ENCODE measurements at places on chromosomes 5 and 9.

DNA sequence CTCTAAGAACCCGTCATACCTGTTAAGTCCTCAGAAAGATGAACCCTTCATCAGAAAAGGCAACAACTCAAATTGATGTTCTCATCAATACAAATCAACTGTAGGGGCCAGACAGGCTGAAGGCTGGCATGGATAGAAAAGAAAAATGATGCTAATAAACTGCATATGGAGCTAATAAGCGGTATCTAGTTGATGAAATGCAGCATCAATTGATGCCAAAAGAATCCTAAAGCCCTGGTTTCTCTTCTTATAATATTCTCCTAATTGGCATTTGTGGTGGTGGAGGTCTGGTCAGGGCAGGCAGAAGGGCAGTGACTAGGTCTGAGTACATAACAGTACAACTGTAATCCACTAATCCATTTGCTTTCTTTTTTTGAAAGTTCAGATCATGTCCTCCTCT lies 322.5 kb downstream of the SPOCK1 start:
- DNase-seq: no peak

GRCh38 chr9:124000161-124000783 lies 11.3 kb upstream of the LHX2 start:
- DNase-seq: no peak

DNA sequence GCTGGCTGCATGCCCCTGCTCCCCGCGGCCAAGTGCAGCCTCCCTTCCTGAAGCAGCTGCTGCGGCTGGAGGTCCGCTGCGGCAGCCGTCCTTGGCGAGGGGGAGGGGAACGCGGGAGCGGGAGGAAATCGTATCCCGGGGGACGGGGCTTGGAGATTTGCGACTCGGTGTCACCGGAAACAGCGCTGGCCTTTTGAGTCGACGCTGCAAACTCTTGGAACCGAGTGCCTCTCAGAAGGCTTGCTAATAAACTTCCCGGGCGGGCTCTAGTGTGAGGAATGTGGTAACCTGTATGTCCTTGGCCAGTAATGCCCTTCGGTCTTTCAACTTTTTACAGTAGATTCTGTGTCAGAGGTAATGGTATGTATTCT lies 82.7 kb downstream of the PTPDC1 start:
- no peak for DNase-seq

- no peak for DNase-seq
Measured at GRCh38 chr9:26261503-26262330, 583.5 kb upstream of the TUSC1 start.

GRCh38 chr5:176995896-176996767 lies 10.4 kb downstream of the UIMC1 start:
- no peak for DNase-seq

DNA sequence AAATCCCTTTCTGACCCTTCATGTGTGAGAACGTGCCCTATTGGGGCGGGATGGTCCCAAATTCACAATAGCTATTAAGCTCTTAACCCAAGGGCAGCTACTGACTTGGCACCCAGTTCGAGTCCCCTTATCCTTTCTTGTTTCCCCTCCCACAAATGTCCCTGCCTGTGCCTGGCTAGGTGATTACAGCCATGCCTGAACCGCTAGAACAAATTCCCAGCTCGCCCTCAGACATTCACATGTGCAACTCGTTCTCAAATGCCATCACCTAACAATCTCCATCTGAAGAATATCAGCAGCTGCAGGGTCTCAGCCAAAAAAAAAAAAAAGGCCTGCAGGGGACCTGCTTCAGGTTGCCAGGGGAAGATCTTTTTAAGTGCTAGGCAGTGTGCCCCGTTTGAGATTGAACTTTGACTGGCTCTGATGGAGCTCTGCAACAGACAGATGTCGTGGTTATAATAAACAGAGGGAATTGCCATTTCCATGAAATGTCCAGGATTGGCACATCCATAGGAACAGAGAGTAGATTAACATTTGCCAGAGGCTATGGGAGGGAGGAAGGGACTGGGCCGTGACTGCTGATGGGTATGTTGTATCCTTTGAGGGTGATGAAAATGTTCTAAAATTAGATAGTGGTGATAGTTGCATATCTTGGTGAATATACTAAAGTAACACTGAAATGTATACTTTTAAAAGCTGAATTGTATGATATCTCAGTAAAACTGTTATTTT lies 347.2 kb upstream of the WWC1 start:
- no peak for DNase-seq

DNA sequence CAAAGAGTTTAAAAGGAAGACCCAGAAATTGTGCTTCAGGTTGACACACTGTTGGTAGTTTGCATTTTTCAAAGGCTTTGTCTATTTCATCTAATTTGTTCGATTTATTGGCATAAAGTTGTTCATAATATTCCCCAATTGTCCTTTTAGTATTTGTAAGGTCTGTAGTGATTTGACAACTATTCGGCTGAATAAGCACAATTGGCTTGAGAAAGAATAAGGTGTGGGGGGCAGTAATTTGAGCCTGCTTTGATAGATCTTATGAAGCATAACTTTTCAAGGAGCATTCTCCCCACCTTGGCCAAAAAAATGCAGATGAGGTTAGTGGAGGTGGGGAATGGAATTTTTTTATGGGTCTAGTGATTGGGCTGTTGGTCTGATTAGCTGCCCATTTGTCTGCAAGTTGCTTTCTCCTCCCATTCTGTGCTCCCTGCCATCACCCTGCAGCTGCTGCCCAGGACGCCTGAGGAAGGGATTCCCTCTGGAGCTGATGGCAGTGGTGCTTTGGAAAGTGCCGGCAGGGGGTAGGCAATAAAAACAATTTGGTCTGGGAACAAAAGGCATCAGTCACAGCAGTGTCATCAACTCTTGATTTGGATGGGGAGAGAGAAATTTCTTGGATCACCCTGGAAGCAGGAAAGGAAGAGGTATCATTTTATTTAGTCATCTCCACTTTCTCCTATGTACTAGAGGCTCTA lies 26.6 kb downstream of the WNT8A start:
- DNase-seq: no peak

- no peak for DNase-seq
Measured at GRCh38 chr5:81242906-81243436, 9.8 kb downstream of the CKMT2 start.

DNA sequence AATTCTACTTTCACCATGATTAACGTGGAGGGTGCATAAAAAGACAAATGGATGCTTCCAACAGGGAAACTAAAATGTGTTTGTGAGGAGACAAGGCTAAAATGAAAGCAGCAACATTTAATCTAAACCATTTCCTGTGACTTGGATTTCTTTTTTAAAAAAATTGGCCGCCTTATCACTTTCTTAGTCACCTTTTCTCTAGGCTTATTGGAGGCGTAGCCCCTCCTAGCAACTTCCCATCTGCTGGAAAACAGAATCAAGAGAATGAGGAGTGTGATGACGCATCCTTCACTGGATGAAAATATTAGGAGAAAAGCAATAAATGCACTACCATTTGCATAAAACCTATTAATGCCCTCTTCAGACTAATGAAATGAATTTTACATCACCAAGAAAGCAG lies 791 bp upstream of the GPR150 start:
- DNase-seq: no peak

GRCh38 chr9:84513473-84513872 lies 156.1 kb upstream of the NTRK2 start:
- DNase-seq: no peak

DNA sequence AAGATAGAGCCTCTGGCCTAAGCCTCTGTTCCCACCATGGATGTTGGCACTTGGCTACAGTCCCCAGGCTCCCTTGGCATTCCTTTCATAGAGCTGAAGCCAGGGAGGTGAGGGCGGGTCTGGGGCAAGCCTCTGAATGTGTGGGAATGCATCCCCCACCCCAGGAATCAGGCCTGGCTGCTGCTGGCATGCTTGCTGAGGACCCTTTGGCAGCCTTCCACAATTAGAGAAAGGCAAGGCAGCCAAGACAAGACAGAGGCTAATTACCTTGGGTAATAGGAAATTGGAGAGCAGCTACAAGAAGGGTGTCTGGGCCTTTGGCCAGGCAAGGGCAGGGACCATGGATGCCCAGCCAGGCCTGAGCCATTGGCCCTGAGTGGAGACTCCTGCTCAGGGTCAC lies 204.4 kb upstream of the TRIM32 start:
- no peak for DNase-seq

- DNase-seq: no peak
Measured at GRCh38 chr9:1429297-1429696, 379.1 kb downstream of the DMRT2 start.

- no peak for DNase-seq
Measured at GRCh38 chr5:171911152-171911551, 95.3 kb downstream of the FBXW11 start.

- no peak for DNase-seq
Measured at GRCh38 chr9:37293664-37294524, 128.6 kb upstream of the GRHPR start.

DNA sequence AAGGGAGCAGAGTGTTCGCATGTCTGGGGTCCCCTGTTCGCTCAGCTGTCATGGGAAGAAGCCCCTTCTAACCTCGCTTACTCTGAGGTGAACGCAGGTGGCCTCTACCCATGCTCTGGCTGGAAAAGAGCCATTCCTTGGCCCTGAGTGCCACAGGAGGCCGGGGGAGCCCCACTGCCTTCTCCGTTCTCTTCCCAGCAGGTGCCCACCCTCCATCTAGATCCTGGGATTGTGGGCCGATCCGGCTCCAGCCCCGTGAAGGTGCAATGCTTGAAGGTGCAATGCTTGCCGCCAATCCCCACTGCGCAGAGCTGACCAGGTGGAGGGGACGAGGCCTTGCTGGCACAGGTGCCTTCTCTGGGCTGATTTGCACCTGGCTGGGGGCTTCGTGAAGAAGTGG lies 95.4 kb downstream of the MRPL36 start:
- no peak for DNase-seq

- DNase-seq: no peak
Measured at GRCh38 chr9:88773126-88773525, 218.1 kb upstream of the S1PR3 start.

DNA sequence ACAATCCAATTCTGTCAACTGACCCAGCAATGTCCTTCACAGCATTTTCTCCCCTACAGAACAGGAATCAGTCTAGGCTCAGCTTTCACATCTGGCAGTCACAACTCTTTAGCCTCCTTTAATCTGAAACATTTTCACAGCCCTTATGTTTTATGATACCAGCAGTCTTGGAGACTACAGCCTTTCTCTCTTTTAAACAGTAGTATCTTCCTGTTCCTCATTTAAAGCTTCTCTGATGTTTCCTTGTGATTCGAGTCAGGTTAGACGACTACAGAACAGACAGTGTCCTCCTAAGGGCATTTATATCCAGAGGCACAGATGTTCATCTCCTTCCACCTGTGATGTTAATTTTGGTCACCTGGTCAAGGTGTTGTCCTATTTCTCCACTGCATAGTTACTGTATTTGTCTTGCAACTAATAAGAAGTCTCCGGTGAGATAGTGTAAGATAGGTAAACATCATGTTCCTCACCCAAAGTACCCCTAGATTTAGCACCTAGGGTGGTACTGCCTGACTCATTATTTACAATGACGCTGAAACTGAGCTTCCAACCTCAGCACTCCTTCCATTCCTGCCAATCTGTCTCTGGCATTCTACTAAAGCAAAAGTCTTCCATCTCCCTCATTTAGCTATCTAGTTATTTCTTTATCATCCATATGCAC lies 20.7 kb downstream of the TTC39B start:
- DNase-seq: no peak

GRCh38 chr9:89802781-89803355 lies 198.1 kb downstream of the GADD45G start:
- no peak for DNase-seq

GRCh38 chr5:154652746-154653417 lies 102.3 kb upstream of the LARP1 start:
- DNase-seq: no peak

GRCh38 chr9:33221568-33221884 lies 18.4 kb upstream of the SPINK4 start:
- DNase-seq: no peak

Measured in T-helper 1 cell (primary cell).